Chondrocyte (in vitro differentiated cells): ENCODE measurements at places on chromosomes 3 and 15. TPM values are rescaled to one million over a fixed set of nuclear protein-coding genes. Genes with fewer than 3 reads are reported as not detected.

- DNase-seq, result peak; percentile 87
- H3K27ac ChIP-seq, result no peak within 1 kb of the TSS
- peaks cover 67% of the 10 kb centered on the region for H3K27me3 ChIP-seq
- peaks cover 1% of the 10 kb centered on the region for H3K36me3 ChIP-seq
These were observed 266.1 kb downstream of the CGGBP1 start for GRCh38 chr3:87792534-87793336.

GRCh38 chr3:156511987-156512677 lies 42.8 kb downstream of the SSR3 start:
- H3K4me1 ChIP-seq, result peaks cover 38% of the 10 kb centered on the region
- no peaks in the 10 kb centered on the region for H3K36me3 ChIP-seq
- no peak overlapping the region for H3K4me3 ChIP-seq
- no peak overlapping the region for H3K27ac ChIP-seq

Gene TBC1D23
- 43.5 to 47.2 TPM (median 46.6 TPM) in 3 replicates for total RNA-seq

Gene STRIT1
- total RNA-seq, result not detected in 3 replicates

Gene HES1
- 30.4 to 36.7 TPM (median 31.2 TPM) in 3 replicates for total RNA-seq

DNA sequence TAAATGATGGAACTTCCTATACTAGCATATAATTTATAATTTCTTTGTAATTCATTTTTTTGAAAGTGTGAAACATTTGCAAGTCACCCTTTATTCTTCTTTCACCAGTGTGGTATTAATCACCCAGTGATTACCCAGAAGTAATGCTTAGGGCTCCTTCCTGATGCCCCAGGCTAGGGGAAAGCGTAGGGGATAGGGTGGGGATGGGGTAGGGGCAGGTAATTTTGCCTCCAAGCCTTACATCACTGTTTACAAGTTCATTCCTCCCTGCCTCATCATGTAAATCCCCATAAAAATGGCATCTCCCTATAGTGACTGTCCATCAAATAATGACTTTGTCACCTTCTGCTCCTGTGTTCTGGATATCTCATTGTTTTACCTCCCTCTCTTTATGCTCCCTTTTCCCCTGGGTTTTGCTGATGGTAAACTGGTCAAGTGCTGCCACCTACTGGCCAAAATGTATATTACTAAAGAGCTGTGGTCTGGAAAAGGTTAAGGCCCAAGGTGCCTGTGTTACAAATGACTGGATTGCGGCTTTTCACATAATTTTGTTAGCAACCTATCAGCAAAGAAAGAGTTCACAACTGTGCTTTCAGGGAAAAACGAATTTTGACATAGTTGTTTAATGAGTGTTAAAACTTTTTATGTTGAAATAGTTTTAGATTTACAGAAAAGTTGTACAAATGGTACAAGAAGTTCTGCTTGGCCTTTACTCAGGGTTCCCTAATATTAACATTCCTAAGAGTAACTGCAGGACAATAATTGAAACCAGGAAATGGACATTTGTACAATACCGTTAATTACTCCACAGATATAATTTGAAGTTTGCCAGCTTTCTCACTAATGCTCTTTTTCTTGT lies 54.7 kb downstream of the ONECUT1 start:
- DNase-seq, result no peak
- no peaks in the 10 kb centered on the region for H3K4me1 ChIP-seq
- no peaks in the 10 kb centered on the region for H3K36me3 ChIP-seq
- no peak overlapping the region for H3K27ac ChIP-seq
- no peak overlapping the region for H3K4me3 ChIP-seq

Gene MYD88
- total RNA-seq, result 9.3 to 23.7 TPM (median 22.4 TPM) in 3 replicates

DNA sequence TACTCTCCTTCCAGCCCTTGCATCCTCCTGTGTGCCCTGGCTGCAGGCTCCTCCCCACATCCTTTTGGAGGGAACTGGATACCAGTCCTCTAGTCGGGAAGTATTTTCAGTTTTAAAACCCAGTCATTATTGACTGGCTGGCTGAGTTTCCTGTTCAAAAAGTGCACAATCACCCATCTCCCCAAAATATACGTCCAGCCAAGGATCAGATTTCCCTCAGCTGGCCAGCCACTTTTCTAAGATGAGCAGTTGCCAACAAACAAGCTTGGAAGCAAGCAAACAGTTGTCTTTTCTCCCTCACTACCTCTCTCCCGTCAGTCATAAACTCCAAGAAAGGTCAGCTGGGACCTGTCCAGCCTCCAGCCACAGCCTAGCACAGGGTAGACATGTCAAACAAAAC lies 147.7 kb upstream of the GALNT15 start:
- DNase-seq, result no peak
- H3K4me3 ChIP-seq, result no peak overlapping the region
- no peaks in the 10 kb centered on the region for H3K27me3 ChIP-seq
- peaks cover 28% of the 10 kb centered on the region for H3K4me1 ChIP-seq
- H3K27ac ChIP-seq, result peak overlapping the region; percentile 43

- peaks cover 3% of the 10 kb centered on the region for H3K27me3 ChIP-seq
- H3K36me3 ChIP-seq, result no peaks in the 10 kb centered on the region
- DNase-seq, result no peak
- peaks cover 8% of the 10 kb centered on the region for H3K4me1 ChIP-seq
- H3K4me3 ChIP-seq, result no peak overlapping the region
These were observed 21.2 kb upstream of the IGF2BP2 start for GRCh38 chr3:185846037-185846436.

Gene GBE1
- 53.8 to 68.4 TPM (median 55.0 TPM) in 3 replicates for total RNA-seq

Gene ACAN
- 21.5 to 176 TPM (median 171 TPM) in 3 replicates for total RNA-seq

GRCh38 chr15:93493172-93493571 lies 404.2 kb upstream of the RGMA start:
- H3K4me3 ChIP-seq, result no peak overlapping the region
- no peak overlapping the region for H3K27ac ChIP-seq
- H3K4me1 ChIP-seq, result peaks cover 32% of the 10 kb centered on the region
- no peaks in the 10 kb centered on the region for H3K36me3 ChIP-seq
- peaks cover 2% of the 10 kb centered on the region for H3K27me3 ChIP-seq

Gene SLC12A6
- total RNA-seq, result 20.0 to 25.5 TPM (median 20.8 TPM) in 3 replicates

Gene SERPINI2
- not detected in 3 replicates for total RNA-seq

Gene MAP1A
- total RNA-seq, result 95.3 to 99.9 TPM (median 96.3 TPM) in 3 replicates

Gene ADCY5
- total RNA-seq, result 8.0 to 28.6 TPM (median 10.5 TPM) in 3 replicates

DNA sequence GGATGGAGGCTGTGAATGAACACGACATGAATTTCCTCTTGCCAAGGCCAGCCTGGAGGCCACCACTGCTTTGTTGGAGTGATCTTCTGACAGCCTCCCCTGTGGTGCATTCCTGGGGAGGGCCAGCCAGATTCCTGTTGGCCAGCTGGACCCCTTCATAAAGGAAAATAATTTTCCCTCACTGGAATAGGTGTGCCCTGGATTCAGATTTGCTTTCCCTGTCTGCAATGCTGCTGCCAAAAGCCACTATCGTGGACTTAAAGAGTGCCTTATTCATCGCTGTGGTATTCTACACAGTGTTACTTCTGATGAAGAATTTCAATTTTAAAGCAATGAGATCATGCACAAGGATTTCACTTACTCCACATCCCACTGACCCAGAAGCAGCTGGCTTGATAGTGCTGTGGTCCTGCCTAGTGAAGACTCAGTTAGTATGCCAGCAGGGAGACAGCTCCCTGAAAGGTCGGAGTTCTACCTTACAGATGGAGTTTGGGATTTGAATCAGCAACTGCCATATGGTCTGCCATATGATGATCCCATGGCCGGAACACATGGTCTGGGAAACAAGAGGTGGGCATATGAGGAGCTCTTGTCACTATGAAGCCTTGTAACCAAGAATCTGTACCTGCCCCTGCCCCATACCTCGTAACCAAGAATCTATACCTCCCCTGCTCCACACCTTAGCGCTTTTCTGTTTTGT lies 145.2 kb downstream of the KLF13 start:
- no peaks in the 10 kb centered on the region for H3K27me3 ChIP-seq
- DNase-seq, result no peak
- H3K36me3 ChIP-seq, result no peaks in the 10 kb centered on the region
- no peak overlapping the region for H3K4me3 ChIP-seq

Gene CA12
- total RNA-seq, result 6.7 to 7.9 TPM (median 6.9 TPM) in 3 replicates

DNA sequence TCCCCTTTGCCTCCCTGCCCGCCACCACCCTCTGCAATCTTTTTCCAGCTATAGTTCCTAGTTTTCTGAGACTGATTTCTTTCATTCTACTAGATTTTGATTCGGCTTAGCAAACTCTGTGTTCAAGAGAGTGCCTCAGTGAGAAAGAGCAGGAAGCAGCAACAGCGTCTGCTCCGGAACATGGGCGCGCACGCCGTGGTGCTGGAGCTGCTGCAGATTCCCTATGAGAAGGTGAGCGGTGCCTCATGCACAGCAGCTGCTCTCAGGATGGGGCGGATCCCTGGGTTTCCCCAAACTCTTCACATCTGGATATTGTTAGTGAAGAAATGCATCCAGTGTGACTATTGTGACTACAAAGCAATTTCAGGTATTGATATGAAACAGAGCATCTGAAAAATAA lies 191.8 kb downstream of the ITPR1 start:
- H3K27ac ChIP-seq, result no peak overlapping the region
- H3K36me3 ChIP-seq, result peaks cover 24% of the 10 kb centered on the region
- H3K27me3 ChIP-seq, result no peaks in the 10 kb centered on the region
- no peak overlapping the region for H3K4me3 ChIP-seq
- no peak for DNase-seq

- peak overlapping the region; percentile 4 for H3K4me3 ChIP-seq
- H3K27ac ChIP-seq, result no peak overlapping the region
- H3K4me1 ChIP-seq, result peaks cover 9% of the 10 kb centered on the region
- H3K27me3 ChIP-seq, result peaks cover 78% of the 10 kb centered on the region
These were observed 1.2 kb downstream of the RASGRF1 start for GRCh38 chr15:79089331-79089889.

- H3K4me1 ChIP-seq, result no peaks in the 10 kb centered on the region
- H3K27ac ChIP-seq, result no peak overlapping the region
- H3K36me3 ChIP-seq, result peaks cover 4% of the 10 kb centered on the region
- no peak overlapping the region for H3K4me3 ChIP-seq
- peaks cover 4% of the 10 kb centered on the region for H3K27me3 ChIP-seq
These were observed 226.5 kb upstream of the TOPAZ1 start for GRCh38 chr3:44015170-44015569.

Gene C3orf18
- total RNA-seq, result 3.2 to 5.8 TPM (median 4.4 TPM) in 3 replicates

DNA sequence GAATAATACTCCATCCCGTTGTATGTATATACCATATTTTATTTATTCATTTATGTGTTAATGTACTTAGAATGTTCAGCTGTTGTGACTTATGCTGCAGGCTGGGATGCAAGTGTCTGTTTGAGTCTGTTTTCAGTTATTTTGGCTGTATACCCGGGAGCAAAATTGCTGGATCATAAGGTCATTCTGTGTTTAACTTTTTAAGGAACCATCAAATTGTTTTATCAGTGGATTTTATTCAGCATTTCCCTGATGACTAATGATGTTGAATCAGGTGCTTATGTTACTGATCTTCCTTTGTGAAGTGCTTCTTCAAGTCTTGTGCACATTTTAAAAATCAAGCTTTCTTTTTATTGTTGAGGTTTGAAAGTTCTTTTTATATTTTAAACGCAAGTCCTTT lies 118.1 kb downstream of the SLC25A26 start:
- H3K4me3 ChIP-seq, result no peak overlapping the region
- H3K27ac ChIP-seq, result no peak overlapping the region
- DNase-seq, result no peak
- no peaks in the 10 kb centered on the region for H3K27me3 ChIP-seq
- H3K4me1 ChIP-seq, result peaks cover 41% of the 10 kb centered on the region
- H3K36me3 ChIP-seq, result no peaks in the 10 kb centered on the region

- no peak overlapping the region for H3K4me3 ChIP-seq
- peaks cover 3% of the 10 kb centered on the region for H3K27me3 ChIP-seq
- peaks cover 12% of the 10 kb centered on the region for H3K4me1 ChIP-seq
These were observed 109.7 kb upstream of the ALDH1A3 start for GRCh38 chr15:100769975-100770340.

GRCh38 chr3:119524931-119525662 lies 26.8 kb downstream of the TIMMDC1 start:
- H3K36me3 ChIP-seq, result peaks cover 25% of the 10 kb centered on the region
- no peak overlapping the region for H3K27ac ChIP-seq
- H3K4me3 ChIP-seq, result no peak overlapping the region
- peaks cover 5% of the 10 kb centered on the region for H3K4me1 ChIP-seq
- no peak for DNase-seq

- H3K27ac ChIP-seq, result no peak overlapping the region
- no peak for DNase-seq
- peaks cover 2% of the 10 kb centered on the region for H3K27me3 ChIP-seq
- no peak overlapping the region for H3K4me3 ChIP-seq
- no peaks in the 10 kb centered on the region for H3K36me3 ChIP-seq
These were observed 9.1 kb upstream of the ARHGEF3 start for GRCh38 chr3:56810577-56811545.

Gene CGNL1
- total RNA-seq, result 4.6 to 7.2 TPM (median 7.1 TPM) in 3 replicates

Gene SLC12A1
- total RNA-seq, result not detected in 3 replicates

GRCh38 chr3:134772011-134772410 lies 23.0 kb upstream of the EPHB1 start:
- H3K27ac ChIP-seq, result no peak overlapping the region
- H3K4me1 ChIP-seq, result no peaks in the 10 kb centered on the region
- H3K4me3 ChIP-seq, result no peak overlapping the region
- H3K27me3 ChIP-seq, result peaks cover 11% of the 10 kb centered on the region
- no peaks in the 10 kb centered on the region for H3K36me3 ChIP-seq

Gene FBXW12
- total RNA-seq, result not detected in 3 replicates

- peak; percentile 17 for DNase-seq
- peak overlapping the region; percentile 95 for H3K27ac ChIP-seq
- H3K36me3 ChIP-seq, result no peaks in the 10 kb centered on the region
- H3K27me3 ChIP-seq, result no peaks in the 10 kb centered on the region
- H3K4me3 ChIP-seq, result peak overlapping the region; percentile 80
These were observed 643 bp upstream of the RNU5B-1 start for GRCh38 chr15:65303687-65304380.

DNA sequence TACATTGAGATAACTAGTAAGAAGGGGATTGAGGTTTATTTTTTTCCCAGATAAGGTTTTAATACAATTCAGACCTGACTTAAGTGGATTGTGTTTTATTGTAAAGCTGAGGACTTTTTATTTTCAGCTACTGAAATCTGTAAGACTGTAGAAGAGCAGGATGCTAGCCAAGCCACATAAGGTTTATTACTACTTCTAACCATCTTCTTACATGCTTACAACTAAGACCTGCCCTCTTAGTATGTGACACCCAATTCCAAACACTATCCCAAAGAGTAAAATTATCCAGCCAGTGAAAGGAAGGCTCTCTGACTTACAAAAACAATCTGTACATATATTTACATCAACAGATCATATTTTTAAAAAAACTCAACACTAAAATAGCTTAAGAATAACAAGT lies 564.5 kb upstream of the NAALADL2 start:
- no peak for DNase-seq
- H3K4me3 ChIP-seq, result no peak overlapping the region
- peaks cover 2% of the 10 kb centered on the region for H3K27me3 ChIP-seq
- H3K4me1 ChIP-seq, result peaks cover 7% of the 10 kb centered on the region
- no peak overlapping the region for H3K27ac ChIP-seq

DNA sequence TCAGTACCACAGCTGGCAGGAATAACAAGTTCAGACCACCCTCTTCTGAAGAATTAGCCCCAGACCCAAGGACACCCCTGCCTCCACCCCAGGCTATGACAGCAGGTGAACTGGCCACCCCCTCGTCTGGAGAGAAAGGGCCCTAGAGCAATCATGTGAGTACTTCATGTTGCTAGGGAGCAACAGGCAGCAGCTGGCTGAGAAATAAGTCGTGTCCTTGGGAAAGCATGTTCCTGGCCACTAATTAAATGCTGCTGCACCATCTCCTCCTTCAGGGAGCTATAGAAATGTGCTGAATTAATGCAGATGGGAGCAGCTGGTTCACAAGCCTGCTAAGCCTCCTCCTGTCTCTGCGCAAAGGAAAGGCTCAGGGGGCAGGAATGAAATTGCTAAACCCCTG lies 31.5 kb downstream of the MRPS11 start:
- no peak for DNase-seq
- peak overlapping the region; percentile 15 for H3K27ac ChIP-seq
- H3K36me3 ChIP-seq, result peaks cover 2% of the 10 kb centered on the region
- H3K4me1 ChIP-seq, result no peaks in the 10 kb centered on the region
